ENCODE measurements at places on chromosomes 12 and 14. TPM values are rescaled to one million over a fixed set of nuclear protein-coding genes. Genes with fewer than 3 reads are reported as not detected.

ZNF664 gene
- total RNA-seq = 48.2 TPM

- no peaks in the 10 kb centered on the region for H3K27me3 ChIP-seq
- no peak for DNase-seq
- no peaks in the 10 kb centered on the region for H3K36me3 ChIP-seq
- no peaks in the 10 kb centered on the region for H3K4me1 ChIP-seq
- H3K27ac ChIP-seq = no peak overlapping the region
- H3K4me3 ChIP-seq = no peak overlapping the region
Measured at GRCh38 chr14:28375295-28375694, 391.3 kb upstream of the FOXG1 start.

SMCO3 gene
- total RNA-seq = 0.49 TPM

GRCh38 chr14:35438910-35439713 is 34.6 kb upstream of the NFKBIA start:
- no peaks in the 10 kb centered on the region for H3K4me1 ChIP-seq
- H3K4me3 ChIP-seq = no peak overlapping the region
- H3K36me3 ChIP-seq = no peaks in the 10 kb centered on the region
- no peak for DNase-seq

GRCh38 chr14:84857571-84857970 is 672.4 kb upstream of the FLRT2 start:
- no peak overlapping the region for H3K27ac ChIP-seq
- H3K4me3 ChIP-seq = no peak overlapping the region
- no peaks in the 10 kb centered on the region for H3K4me1 ChIP-seq
- DNase-seq = no peak
- no peaks in the 10 kb centered on the region for H3K36me3 ChIP-seq

- H3K27ac ChIP-seq = no peak overlapping the region
- no peaks in the 10 kb centered on the region for H3K36me3 ChIP-seq
- no peak overlapping the region for H3K4me3 ChIP-seq
- H3K27me3 ChIP-seq = no peaks in the 10 kb centered on the region
- H3K4me1 ChIP-seq = no peaks in the 10 kb centered on the region
Measured at GRCh38 chr12:16919551-16919950, 313.6 kb upstream of the LMO3 start.

DNA sequence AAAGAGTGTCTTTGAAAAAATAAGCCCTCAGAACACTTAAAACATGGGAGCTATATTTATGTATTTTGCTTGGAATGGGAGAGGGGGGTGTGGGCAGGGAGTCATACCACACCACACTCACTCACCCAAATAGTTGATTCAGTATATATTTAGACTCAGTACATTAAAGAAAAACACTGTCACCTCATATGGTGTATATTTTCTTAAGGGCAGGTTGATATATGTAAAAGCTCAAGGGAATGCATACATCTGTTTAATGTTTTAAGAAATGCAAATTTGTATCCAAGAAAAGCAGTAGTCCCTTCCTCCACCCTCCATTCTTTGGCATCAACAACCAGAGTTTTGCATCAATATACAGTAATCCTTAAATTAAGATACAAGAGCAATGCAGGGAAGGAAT is 1.4 kb downstream of the NFYB start:
- peaks cover 66% of the 10 kb centered on the region for H3K4me1 ChIP-seq
- H3K36me3 ChIP-seq = peaks cover 4% of the 10 kb centered on the region
- H3K4me3 ChIP-seq = peak overlapping the region; percentile 73
- no peaks in the 10 kb centered on the region for H3K27me3 ChIP-seq
- DNase-seq = no peak
- peak overlapping the region; percentile 93 for H3K27ac ChIP-seq

RASSF8 gene
- total RNA-seq = 86.6 TPM

CDH24 gene
- total RNA-seq = 1.1 TPM

GRCh38 chr12:64385468-64385867 is 5.1 kb downstream of the C12orf56 start:
- no peak overlapping the region for H3K4me3 ChIP-seq
- no peaks in the 10 kb centered on the region for H3K36me3 ChIP-seq
- no peak for DNase-seq
- no peaks in the 10 kb centered on the region for H3K27me3 ChIP-seq

GRCh38 chr14:34344318-34344717 is 117.7 kb downstream of the SPTSSA start:
- no peaks in the 10 kb centered on the region for H3K27me3 ChIP-seq
- no peaks in the 10 kb centered on the region for H3K36me3 ChIP-seq
- H3K4me3 ChIP-seq = no peak overlapping the region
- DNase-seq = no peak

DNA sequence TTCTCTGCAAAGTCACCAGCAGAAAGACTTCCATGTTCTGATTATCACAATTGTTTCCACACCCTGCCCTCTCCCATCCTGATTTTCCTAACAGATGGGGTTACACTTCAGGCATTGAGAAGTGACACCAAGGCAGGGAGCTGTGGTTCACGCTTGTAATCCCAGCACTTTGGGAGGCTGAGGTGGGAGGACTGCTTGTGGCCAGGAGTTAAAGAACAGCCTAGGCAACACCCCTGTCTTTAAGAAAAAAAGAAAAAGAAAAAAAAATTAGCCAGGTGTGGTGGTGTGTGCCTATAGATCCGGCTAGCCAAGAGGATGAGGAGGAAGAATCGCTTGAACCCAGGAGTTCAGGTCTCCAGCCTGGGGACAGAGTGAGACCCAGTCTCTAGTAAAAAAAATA is 5.2 kb downstream of the PPP1CC start:
- H3K27ac ChIP-seq = no peak overlapping the region
- H3K4me1 ChIP-seq = peaks cover 58% of the 10 kb centered on the region
- H3K4me3 ChIP-seq = no peak overlapping the region
- peaks cover 7% of the 10 kb centered on the region for H3K36me3 ChIP-seq
- H3K27me3 ChIP-seq = no peaks in the 10 kb centered on the region
- DNase-seq = no peak

GRCh38 chr12:57000393-57000792 is 6.0 kb downstream of the ZBTB39 start:
- H3K27me3 ChIP-seq = no peaks in the 10 kb centered on the region

DNA sequence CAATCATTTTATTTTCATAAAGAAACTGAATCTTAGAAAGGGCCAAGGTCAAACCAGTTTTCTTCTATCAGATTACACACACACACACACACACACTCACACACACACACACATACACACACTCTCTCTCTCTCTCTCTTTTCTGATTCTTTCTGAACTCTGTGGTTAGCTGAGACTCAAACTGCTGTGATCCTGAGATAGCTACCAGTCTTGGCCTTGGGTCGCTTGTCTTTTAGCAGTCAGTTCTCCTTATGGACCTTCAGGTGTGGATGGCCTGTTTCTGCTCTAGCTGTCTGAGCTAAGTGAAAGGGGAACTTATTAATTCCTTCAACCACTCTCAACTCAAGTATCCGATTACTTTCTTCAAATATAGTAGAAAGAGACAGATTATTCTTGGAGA is 145.1 kb downstream of the GRIP1 start:
- H3K4me3 ChIP-seq = no peak overlapping the region
- no peaks in the 10 kb centered on the region for H3K36me3 ChIP-seq
- no peaks in the 10 kb centered on the region for H3K27me3 ChIP-seq
- DNase-seq = no peak
- no peaks in the 10 kb centered on the region for H3K4me1 ChIP-seq

AKAP5 gene
- 2.8 TPM for total RNA-seq

GRCh38 chr12:9147461-9147860 is 31.7 kb upstream of the A2M start:
- H3K36me3 ChIP-seq = no peaks in the 10 kb centered on the region
- DNase-seq = no peak
- H3K27ac ChIP-seq = no peak overlapping the region
- no peak overlapping the region for H3K4me3 ChIP-seq
- no peaks in the 10 kb centered on the region for H3K27me3 ChIP-seq
- no peaks in the 10 kb centered on the region for H3K4me1 ChIP-seq

GRCh38 chr14:85317491-85318021 is 212.4 kb upstream of the FLRT2 start:
- H3K27me3 ChIP-seq = no peaks in the 10 kb centered on the region
- no peak overlapping the region for H3K27ac ChIP-seq
- no peaks in the 10 kb centered on the region for H3K36me3 ChIP-seq
- no peaks in the 10 kb centered on the region for H3K4me1 ChIP-seq
- H3K4me3 ChIP-seq = no peak overlapping the region
- no peak for DNase-seq

DNA sequence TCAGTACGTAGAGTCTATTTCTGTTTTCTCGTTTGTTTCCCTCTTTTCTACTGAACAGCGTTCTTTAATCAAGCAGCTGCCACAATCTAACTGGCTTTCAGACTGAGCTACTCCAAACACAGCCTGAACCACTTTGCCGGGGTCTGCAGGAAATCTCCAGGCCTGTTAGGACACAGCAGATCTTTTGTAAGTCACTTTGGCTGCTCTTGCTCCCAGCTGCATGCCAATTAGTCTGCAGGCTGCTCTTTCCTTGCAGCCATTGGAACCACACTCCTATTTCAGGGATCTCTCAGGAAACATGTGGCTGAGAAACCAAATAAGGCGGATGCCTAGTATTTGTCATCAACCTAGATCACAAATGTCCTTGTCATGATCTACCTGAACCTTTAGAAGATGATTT is 73.6 kb downstream of the TMTC1 start:
- peak overlapping the region; percentile 67 for H3K27ac ChIP-seq
- H3K4me3 ChIP-seq = peak overlapping the region; percentile 38

GRCh38 chr12:44674875-44675274 is 201.2 kb downstream of the NELL2 start:
- no peaks in the 10 kb centered on the region for H3K36me3 ChIP-seq
- no peak overlapping the region for H3K4me3 ChIP-seq
- H3K27me3 ChIP-seq = no peaks in the 10 kb centered on the region
- no peak overlapping the region for H3K27ac ChIP-seq
- H3K4me1 ChIP-seq = no peaks in the 10 kb centered on the region
- DNase-seq = no peak

MUCL1 gene
- not detected for total RNA-seq

NR4A1 gene
- total RNA-seq = 112 TPM

DNA sequence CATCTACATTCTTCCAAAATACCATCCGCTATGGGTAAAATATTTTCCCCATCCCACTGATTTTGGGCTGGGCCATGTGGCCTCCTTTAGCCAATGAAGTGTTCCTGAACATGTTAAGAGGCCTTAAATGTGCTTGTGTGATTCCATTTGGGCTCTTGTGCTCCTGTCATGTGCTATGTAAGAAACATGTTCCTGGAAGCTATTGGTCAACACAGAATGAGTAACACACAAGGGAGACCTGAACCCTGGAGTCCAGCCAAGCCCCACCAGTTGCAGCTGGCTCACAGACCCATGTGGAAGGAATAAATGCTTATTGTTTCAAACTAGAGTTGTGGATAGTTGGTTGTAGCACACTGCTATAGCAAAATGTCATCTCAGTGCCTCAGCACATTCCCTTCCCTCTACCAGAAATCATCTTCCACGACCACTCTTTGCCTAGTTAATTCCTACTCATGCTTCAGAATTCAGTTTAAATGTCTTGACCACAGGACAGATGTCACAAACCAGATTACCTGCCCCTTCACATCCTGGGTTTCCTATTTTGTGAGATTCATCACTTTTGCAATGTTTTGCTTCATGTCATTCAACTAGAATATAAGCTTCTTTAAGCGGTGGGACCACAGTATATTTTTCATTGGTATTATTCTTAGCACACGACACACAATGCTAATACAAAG is 217.3 kb upstream of the EEA1 start:
- DNase-seq = no peak
- H3K4me1 ChIP-seq = no peaks in the 10 kb centered on the region
- no peak overlapping the region for H3K4me3 ChIP-seq
- no peaks in the 10 kb centered on the region for H3K27me3 ChIP-seq

DNA sequence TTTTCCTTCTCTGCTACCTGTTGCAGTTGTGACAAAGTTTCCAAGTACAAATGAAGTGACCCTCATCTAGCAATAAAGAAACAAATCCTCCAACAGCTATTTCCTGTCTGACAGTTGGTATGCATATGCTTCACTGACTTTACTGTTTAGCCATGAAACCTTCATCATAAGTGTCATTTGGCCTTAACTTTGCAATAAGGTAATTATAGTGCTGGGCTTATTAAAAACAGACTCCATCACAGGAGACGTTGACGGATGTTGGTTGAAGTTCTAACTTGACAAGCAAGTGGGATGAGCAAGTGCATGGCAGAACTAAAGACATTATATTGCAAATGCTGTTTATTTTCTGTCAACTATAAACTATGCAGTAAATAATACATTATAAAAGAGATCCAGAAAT is 425.2 kb downstream of the RPS29 start:
- H3K27ac ChIP-seq = no peak overlapping the region
- no peaks in the 10 kb centered on the region for H3K27me3 ChIP-seq
- H3K4me1 ChIP-seq = no peaks in the 10 kb centered on the region
- H3K36me3 ChIP-seq = no peaks in the 10 kb centered on the region

SIRT4 gene
- total RNA-seq = 8.8 TPM

GRCh38 chr14:20774258-20774824 is 6.1 kb downstream of the EDDM3B start:
- H3K4me1 ChIP-seq = no peaks in the 10 kb centered on the region
- H3K27me3 ChIP-seq = no peaks in the 10 kb centered on the region
- H3K36me3 ChIP-seq = no peaks in the 10 kb centered on the region
- no peak overlapping the region for H3K4me3 ChIP-seq
- no peak for DNase-seq
- no peak overlapping the region for H3K27ac ChIP-seq

- no peak overlapping the region for H3K27ac ChIP-seq
- H3K4me3 ChIP-seq = no peak overlapping the region
- H3K4me1 ChIP-seq = no peaks in the 10 kb centered on the region
- DNase-seq = no peak
Measured at GRCh38 chr14:95832012-95832411, 44.6 kb upstream of the TUNAR start.

SLC6A13 gene
- 0.54 TPM for total RNA-seq

IQSEC3 gene
- 1.1 TPM for total RNA-seq
